CD8-positive, alpha-beta memory T cell (primary cell): ENCODE measurements at places on chromosomes 1 and 21. TPM values are rescaled to one million over a fixed set of nuclear protein-coding genes. Genes with fewer than 3 reads are reported as not detected.

- no peak overlapping the region for H3K4me3 ChIP-seq
- DNase-seq, result no peak
- H3K36me3 ChIP-seq, result no peaks in the 10 kb centered on the region
- no peak overlapping the region for H3K27ac ChIP-seq
- H3K4me1 ChIP-seq, result no peaks in the 10 kb centered on the region
- no peaks in the 10 kb centered on the region for H3K27me3 ChIP-seq
These were observed 6.0 kb upstream of the AGPAT3 start for GRCh38 chr21:43858806-43859648.

DNA sequence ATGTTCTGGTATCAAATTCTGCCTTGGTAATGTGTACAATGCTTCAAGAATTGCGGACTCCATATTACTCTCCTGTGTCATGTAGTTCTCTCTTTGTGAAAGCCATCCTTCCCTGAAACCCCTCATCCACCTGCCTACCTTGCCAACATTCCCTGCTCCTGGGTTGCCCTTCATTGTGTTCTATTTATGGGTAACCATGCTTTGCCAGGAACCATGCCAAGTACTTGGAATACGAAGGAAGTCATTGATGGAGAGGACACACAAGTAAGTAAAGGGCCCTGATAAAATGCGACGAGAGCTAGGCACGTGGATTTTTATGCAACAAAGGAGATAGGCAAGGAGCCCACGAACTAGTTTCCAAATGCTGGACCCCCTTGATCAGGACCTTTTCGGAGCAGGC lies 300.8 kb downstream of the DISC1 start:
- H3K4me1 ChIP-seq, result peaks cover 22% of the 10 kb centered on the region
- H3K27ac ChIP-seq, result no peak overlapping the region
- H3K27me3 ChIP-seq, result no peaks in the 10 kb centered on the region
- no peak overlapping the region for H3K4me3 ChIP-seq
- no peak for DNase-seq
- no peaks in the 10 kb centered on the region for H3K36me3 ChIP-seq

GRCh38 chr1:241696172-241696814 lies 44.2 kb downstream of the WDR64 start:
- H3K27ac ChIP-seq, result peak overlapping the region; percentile 66
- H3K4me1 ChIP-seq, result no peaks in the 10 kb centered on the region
- no peaks in the 10 kb centered on the region for H3K36me3 ChIP-seq
- no peak overlapping the region for H3K4me3 ChIP-seq
- H3K27me3 ChIP-seq, result no peaks in the 10 kb centered on the region

HSF2BP gene
- total RNA-seq, result 0.53 TPM

DNA sequence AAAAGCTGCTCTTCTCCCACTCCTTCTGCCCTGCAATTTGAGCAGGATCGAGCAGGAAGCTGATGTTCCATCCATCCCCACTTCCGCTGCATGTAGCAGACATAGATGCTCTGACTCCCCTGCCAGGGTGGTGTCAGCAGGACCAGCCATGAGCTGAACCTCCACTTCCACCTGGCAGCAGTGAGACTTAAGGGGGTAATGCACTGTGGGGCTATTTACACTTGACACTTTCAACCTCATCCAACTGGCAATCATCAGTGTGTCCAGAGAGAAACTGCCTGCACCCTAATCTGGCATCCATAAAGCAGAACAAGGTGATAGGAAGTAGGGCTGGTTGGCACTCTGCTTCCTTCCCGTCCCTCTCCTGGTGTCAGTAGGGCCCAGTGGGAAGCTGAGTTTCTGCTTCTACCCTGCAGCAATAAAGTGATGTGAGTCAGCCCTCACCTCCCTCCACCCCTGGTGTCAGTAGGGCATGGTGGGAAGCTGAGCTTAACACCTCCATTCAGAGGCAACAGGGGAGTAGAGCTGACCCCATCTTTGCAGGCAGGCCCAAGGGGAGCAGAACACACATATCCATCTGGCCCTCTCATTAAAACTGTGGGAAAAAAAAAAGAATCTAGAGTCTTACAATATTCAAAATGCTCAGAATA lies 272.3 kb downstream of the PTPRU start:
- no peak overlapping the region for H3K27ac ChIP-seq
- no peaks in the 10 kb centered on the region for H3K36me3 ChIP-seq
- H3K4me1 ChIP-seq, result no peaks in the 10 kb centered on the region

DNA sequence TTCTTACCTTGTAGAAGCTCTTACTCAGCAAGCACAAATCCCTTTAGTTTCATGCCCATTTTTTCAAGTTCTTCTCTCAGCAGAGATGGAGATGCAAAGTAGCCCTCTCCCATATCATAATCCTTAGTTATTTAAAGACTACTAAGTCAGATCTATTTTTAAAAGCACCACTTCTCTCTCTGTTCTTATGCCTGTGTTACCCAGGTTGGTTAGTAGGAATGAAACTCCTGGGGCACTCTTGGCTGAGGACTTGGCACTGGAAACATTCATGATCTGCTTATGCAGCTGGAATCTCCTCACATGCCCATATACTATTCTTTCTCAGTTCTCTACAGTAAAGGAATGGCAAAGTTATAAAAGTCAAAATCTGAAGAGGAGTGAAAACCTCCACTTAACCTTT lies 51.9 kb upstream of the PPP2R5A start:
- H3K4me1 ChIP-seq, result peaks cover 9% of the 10 kb centered on the region
- no peak overlapping the region for H3K27ac ChIP-seq
- H3K27me3 ChIP-seq, result no peaks in the 10 kb centered on the region
- H3K36me3 ChIP-seq, result no peaks in the 10 kb centered on the region

DNA sequence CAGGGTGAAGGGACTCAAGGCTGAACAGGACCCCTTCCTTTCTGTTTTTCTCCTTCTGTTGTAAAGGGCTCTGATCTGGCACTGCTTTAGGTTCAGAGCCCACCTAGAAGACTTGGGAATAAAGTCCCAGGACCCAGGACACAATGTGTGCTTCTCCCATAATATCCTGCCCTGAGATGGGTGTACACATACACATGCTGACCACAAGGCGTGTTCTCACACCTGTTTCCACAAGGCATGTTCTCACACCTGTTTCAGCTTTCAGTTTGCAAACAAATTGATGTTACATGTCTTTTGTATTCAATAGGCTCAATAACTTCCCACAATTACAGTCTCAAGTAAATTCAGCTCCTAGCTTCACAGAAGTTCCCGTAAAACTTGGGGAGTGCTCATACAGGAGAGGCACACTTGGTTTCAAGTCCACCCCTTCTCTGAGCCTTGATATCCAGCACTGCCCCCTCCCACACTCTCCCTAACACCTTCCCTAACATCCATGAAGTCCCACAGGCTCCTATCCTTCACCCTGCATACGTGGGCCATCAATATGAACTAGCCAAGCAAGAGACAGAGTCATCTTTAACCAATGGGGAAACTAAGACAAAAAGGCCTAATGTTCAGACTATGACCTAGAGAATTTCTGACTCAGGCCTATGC lies 41.7 kb downstream of the ERI3 start:
- peaks cover 13% of the 10 kb centered on the region for H3K36me3 ChIP-seq
- no peaks in the 10 kb centered on the region for H3K4me1 ChIP-seq
- no peak overlapping the region for H3K27ac ChIP-seq
- DNase-seq, result no peak
- no peak overlapping the region for H3K4me3 ChIP-seq
- no peaks in the 10 kb centered on the region for H3K27me3 ChIP-seq
